ENCODE measurements at places on chromosomes 5 and 9. TPM values are rescaled to one million over a fixed set of nuclear protein-coding genes. Genes with fewer than 3 reads are reported as not detected.

Gene CARD9
- total RNA-seq = 0.41 TPM

GRCh38 chr9:83296123-83296522, 233.2 kb upstream of the RASEF start:
- DNase-seq = no peak

GRCh38 chr9:116320290-116320689, 166.7 kb downstream of the PAPPA start:
- DNase-seq = no peak

- DNase-seq = no peak
These were observed 23.4 kb downstream of the PCA3 start for GRCh38 chr9:76787677-76788076.

DNA sequence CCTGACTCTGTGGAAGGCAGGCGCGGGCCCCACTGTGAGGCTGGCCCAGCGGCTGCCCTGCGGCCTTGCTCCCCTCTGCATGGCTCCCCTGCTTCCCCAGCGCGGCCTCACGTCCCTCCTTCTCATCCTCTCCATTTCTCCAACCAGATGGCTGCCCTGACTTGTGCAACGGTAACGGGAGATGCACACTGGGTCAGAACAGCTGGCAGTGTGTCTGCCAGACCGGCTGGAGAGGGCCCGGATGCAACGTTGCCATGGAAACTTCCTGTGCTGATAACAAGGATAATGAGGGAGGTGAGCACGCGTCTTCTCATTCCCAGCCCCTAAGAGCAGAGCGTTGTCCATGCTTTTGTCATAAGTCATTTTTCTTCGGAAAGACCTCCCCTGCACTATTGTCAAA, 129.0 kb upstream of the WWC1 start:
- DNase-seq = no peak

Data from endothelial cell (in vitro differentiated cells).